ENCODE measurements at places on chromosomes 1 and 21.

DNA sequence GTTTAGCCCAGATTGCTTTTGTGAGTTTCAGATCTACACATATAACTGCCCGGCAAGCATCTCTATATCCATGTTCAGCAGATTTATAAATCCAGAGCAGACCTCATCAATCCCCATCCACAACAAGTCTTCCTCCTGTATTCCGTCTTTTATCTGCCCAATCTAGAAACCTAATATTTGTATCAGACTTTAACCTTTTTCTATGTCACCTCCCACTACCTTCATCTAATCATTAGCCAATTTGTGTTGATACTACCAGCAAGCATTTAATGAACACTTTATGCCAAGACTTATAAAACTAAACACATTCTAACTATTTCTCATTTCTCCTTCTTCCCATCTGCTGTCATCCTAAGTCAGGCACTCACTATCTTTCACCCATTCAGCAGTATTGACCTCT, 135.5 kb downstream of the PBX1 start:
- no peak for DNase-seq

DNA sequence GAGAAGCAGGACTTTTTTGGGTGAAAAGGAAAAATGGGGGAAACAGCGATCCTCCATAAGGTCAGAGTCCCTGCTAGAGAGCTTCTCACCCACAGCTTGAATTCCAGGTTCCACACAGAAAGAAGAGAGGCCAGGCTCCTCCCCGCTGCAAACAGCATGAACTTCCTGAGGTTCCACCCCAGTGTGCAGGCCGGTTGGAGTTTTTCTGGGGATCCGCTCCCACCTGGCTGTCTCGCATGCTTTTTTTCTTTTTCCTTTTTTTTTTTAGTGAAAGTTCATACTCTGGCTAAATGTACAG, 595.1 kb upstream of the ZP4 start:
- no peak for DNase-seq

- DNase-seq = no peak
These were observed 17.2 kb downstream of the KIF26B start for GRCh38 chr1:245172026-245172425.

GRCh38 chr1:244665771-244666217, 12.9 kb downstream of the DESI2 start:
- DNase-seq = no peak

- DNase-seq = no peak
These were observed 7.1 kb downstream of the TCP10L start for GRCh38 chr21:32578107-32578691.

GRCh38 chr1:48206371-48206770, 16.1 kb upstream of the SLC5A9 start:
- DNase-seq = no peak

DNA sequence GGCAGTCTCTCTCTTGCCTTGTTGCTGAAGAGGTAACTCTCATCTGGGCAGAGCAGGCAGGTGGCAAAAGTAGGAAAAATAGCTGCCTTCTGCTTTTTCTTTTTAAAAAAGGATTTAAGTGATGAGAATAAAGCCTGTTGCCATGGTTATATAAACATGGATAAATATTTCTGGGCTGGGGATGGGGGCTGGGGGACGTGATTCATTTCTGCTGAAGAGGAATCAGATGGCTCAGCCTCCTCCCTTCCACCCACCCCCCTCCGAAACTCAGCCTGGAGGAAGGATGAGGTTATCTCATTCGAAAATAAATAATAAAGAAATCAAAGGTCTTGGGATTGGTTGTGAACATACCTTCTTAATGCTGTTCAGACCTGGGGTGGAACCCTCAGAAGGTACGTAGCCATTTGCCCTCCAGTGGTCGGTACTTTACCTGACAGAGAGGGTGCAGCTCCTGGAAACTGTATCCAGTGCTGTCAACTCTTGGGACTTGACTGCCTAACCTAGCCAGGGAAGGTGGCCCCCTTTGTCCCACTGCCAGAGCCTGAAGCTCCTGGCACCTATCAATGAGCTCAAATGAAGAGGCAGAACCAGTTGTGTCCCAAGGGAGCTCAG, 3.8 kb upstream of the INKA2 start:
- no peak for DNase-seq

DNA sequence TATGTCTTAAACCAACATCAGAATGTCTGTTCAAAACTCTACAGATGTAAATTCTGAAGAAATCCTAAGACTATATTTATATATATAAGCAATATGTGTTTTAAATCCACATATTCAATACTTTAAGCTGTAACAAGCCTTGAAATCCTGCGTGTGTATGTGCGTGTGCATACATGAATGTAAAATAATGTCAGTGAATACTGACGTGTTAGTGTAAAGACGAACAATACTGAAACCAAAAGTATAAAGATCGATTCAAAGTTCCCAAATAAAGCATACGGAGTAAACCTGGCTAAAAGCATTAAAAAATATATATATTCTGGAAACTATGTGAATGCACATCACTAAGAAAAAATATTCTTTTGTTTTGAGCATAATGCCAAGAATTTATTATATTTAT, 668.6 kb upstream of the NCAM2 start:
- DNase-seq = no peak

- no peak for DNase-seq
These were observed 642 bp downstream of the RSRP1 start for GRCh38 chr1:25246600-25247023.

- no peak for DNase-seq
These were observed 129.7 kb upstream of the ZBTB40 start for GRCh38 chr1:22321917-22322316.

DNA sequence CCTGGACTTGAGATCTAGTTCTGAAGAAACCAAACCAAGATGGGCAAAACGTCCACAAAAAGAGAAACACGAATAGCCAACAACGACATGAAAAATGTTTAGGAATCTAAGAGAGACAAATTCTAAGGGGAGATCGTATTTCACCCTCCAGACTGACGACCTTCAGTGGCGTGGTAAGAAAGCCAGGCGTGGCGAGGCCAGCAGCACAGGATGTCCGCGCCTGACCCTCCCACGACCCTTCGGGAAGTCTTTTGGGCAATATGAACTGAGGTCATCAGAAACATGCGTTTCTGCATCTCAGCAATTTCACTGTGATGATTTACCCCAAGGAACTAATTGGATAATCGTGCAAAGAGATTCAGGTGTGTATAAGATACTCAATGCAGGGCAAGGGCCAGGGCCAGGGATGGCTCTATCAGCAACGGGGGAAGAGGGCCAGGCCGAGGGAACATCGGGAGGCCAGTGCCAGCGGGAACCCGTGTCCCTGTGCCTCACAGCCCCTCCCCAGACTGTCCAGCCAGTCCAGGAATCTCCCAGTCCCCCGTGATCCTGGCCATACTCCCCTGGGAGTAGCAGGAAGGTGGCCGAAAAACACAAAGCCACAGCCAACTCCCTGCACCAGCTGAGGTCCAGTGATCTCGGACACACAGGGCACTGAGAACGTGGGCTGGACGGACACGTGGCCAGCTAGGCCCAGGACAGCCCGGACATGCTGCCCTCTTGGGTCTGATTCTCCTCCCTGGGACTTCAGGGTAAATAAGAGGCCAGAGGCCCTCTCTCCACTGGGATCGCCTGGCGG, 53.6 kb upstream of the ADARB1 start:
- no peak for DNase-seq

GRCh38 chr1:209924390-209924789, 13.6 kb upstream of the SYT14 start:
- DNase-seq = no peak

- DNase-seq = no peak
These were observed 52.9 kb upstream of the SSBP3 start for GRCh38 chr1:54459140-54459539.

GRCh38 chr21:26769613-26770188, 75.5 kb downstream of the ADAMTS1 start:
- peak; percentile 24 for DNase-seq

- DNase-seq = no peak
These were observed 142.8 kb upstream of the DNAH14 start for GRCh38 chr1:224786533-224787250.

DNA sequence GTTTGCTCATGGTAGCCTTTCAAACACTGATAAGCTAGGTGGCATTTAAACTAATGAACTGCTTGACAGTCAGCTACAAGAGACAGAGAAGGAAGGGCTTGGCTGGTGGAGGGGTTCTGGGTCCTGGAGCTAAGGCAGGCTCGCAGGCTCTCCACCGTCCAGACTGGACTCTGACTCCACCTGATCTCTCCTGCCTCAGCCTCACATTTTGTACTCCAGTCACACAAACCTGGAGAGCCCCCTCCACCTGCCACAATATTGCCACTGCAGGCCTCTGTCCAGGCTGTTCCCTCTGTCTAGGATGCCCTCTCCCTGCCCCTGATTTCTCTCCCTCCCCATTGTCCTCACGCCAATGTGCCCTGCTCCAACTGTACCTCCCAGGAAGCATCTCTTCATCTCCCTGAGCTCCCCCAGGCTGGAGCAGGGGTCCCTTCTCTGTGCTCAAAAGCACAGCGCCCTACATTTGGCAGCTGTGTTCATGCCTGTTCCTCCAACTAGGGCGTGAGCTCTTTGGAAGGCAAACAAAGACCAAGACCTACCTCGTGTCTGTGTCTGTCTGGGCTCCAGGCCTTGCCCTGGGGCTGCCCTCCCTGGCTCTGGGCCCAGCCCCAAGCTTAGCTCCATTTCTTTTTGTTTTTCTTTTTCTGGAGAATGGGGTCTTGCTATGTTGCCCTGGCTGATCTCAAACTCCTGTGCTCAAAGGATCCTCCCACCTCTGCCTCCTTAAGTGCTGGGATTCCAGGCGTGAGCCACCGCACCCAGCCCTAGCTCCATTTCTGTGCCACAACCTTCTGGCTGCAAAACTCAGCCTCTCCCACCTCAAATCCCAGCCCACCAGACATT, 2.9 kb downstream of the TIE1 start:
- DNase-seq = no peak

DNA sequence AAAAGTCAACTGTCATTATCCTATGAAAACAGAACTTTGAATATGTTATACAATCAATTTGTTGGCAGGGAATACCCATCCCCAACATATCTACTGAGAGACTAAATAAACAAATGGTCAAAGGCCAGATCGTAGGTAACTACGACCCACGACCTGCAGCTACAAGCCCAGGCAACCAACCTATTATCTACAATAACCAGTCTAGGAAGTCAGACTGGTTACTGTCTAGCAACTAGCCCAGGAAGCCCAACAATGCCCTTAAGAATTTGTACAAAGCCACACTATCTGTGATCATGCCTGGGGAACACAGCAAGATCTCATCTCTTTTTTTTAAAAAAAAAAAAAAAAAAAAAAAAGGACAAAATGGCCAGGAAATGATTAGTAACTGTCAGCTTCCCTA, 58.7 kb downstream of the SMYD3 start:
- no peak for DNase-seq

DNA sequence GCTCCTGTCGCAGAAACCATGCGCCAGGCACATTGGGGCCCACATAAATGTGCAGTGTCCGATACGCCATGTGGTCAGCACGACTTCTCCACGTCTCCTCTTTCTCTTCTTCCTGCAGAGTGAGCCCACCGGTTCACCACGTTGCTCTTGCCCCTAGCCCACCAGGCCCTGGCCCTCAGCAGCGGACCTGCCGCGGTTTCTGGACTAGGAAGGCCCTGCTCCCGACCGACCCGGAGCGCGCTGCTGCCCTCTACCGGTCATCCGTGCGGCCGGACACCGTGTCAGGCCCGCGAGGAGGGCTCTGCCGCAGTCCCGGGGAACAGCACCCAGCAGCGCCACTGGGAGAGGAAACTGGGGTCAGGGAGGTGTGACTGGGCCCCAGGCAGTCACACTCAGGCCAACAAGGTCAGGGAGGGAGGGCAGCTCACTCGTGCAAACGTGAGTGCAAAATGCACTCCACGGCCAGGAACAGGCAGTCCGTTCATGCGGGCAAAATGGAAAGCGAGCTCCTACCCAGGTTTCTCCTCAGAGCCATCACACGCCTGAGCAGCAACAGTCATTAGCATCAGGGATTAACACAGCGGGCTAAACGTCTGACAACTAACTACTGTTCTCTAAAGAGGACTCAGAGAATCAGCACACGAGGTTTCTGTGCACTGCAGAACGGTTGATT, 13.7 kb downstream of the TLR5 start:
- DNase-seq = no peak

- DNase-seq = no peak
These were observed 12.0 kb upstream of the WNT3A start for GRCh38 chr1:227994632-227995300.

DNA sequence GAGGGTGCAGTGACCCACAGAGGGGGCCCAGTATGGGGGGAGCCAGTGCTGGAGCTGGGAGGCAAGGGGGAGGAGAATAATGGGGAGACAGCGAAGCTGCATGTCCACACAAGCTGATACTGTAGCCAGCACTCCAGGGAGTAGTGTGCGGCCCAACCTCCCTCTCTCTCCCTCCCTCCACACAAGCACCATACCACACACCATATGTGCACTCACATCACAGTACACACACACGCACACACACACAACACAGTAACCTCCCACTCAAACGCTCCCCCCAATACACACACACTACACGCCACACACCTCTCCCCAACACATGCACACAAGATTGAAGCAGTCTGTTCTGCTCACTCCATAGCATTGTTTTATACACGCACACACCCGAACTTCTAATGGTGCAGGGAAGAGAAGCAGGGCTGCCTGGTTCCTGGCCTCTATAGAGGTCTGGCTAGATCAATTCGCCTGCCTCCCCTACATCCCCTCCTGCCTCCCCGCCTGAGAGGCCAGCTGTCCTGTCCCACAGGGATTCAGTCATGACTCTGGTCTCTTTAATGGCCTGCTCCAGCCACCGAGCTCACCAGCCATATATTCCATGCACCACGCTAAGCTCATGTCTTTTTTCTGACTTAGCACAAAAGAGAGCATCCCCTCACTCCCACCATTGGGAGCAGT, 3.8 kb downstream of the NCDN start:
- DNase-seq = no peak

DNA sequence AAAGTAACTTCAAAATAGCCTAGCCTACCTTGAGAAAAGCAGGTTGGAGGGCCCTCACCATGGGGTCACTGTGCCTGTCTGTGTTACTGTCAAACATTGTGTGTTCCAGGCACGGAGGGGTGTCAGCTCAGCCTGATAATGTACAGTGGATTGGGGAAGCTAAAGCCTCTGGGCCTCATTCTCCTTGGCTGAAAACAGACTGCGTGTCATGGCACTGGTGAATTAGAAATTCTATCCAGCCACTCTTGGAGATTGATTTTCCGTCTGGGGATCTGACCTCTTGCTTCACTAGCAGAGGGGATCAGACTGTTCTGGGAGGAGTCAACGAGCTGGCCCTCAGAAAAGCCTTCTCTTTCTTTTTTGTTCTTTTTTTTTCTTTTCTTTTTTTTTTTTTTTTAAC, 123.5 kb upstream of the HOOK1 start:
- no peak for DNase-seq

DNA sequence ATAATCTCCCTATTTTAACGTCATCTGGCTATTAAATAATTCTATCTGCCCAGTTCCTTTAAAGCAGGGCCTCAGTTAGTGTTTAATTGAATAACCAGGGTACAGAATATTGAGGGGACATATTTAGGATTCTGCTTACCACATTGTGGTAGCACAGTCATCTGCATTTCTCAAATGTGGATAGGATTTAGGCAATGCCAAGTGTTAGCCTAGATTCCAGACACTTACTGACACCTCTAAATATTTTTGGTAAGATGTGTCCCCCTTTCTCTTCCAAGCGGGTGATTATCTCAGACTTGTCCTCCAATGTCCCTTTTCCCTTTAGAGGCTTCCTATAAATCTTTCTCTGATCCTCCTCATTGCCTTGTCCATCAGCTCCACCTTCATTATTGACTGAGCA, 160.8 kb upstream of the HOOK1 start:
- no peak for DNase-seq

Measured in thymus (tissue), 14 donors.